Activated T-helper 9 cell treated with anti-CD3 and anti-CD28 coated beads, Interleukin-2, amount 50 U/mL, for 16 hours (primary cell): ENCODE measurements at places on chromosomes 13 and 19.

DNA sequence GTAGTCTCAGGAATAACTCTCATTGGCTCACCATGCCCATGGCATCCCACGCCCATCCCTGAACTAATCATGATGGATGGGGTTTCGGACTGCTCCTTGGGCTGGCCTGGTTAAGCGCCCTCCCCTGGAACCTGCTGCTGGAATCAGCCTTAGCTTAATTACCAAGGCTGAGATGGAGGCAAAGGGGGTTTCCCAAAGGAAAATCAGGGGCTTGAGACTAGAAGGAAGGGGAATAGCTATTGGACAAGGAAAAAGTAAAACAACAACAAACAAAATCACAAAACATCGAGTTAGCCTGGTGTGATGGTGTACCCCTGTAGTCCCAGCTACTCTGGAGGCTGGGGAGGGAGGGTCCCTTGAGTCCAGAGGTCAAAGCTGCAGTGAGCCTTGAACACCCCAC, 25.7 kb upstream of the SHKBP1 start:
- DNase-seq: no peak

- DNase-seq: no peak
Measured at GRCh38 chr13:40813667-40814454, 24.4 kb downstream of the SLC25A15 start.

DNA sequence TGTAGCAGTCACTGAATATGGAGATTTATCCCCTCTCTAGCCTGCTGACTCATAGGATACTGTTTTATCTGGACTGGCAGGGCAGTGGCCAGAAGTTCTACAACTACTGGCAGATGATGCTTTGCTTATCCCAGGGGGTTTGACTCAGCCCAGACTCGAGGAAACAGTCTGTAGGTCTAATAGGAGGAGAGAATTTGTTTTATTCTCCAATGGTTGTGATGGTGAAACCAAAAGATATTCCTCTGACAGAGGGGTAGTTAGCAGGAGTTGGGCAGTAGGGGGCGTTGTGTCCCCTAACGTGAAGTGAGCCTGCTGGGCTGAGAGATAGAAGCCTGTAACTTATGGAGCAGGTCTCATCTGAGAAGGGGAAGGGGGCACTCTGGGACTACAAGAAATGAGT, 74.9 kb downstream of the WTIP start:
- DNase-seq: no peak

DNA sequence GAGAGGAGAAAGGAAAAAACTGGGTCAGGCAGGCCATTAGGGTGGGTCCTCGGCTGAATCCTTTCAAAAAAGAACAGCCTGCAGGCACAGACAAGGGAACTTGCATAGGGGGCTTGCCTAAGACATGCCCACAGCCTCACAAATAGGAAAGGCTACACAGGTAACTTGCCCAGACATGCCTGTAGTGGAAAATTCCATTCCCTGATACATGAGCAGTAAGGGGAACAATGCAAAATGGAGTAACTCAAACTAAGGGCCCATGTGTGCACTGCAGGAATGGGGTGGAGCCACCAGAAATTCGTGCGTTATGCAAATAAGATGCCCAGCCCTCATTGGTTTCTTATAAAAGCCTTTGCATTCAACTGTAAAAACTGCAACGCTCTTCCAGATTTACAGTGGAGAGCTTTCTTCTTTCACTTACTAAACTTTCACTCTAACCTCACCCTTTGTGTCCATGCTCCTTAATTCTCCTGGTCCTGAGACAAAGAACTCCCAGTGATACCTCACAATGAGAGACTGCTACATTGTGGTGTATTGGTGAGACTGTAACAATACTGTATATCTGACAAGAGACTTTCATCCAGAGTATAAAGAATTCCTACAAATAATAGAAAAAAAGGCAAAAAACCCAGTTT, 59.5 kb upstream of the SLITRK1 start:
- no peak for DNase-seq

DNA sequence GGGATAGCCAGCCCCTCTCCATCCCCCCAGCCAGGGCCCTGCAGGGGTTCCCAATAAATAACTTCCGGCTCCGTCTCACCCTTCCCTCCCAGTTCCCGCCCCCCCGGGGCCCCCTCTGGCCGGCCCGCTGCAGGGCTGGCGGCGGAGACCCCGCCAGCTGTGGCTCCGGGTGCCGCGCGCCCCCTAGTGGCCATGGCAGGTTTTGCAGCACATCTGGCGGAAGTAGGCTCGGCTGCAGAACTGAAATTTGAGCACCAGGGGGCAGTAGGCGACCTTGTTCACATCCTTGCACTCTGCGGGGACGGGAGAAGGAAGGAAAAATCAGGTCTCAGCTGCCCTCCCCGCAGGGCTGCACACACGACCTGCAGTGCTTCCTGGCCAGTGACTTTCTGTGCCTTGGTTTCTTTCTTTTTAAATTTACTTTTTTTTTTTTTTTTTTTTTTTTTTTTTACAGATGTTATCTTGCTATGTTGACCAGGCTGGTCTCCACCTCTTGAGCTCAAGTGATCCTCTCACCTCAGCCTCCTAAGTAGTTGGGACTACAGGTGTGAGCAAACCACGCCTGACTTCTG, 3.6 kb upstream of the MYO1F start:
- DNase-seq: peak; percentile 77

DNA sequence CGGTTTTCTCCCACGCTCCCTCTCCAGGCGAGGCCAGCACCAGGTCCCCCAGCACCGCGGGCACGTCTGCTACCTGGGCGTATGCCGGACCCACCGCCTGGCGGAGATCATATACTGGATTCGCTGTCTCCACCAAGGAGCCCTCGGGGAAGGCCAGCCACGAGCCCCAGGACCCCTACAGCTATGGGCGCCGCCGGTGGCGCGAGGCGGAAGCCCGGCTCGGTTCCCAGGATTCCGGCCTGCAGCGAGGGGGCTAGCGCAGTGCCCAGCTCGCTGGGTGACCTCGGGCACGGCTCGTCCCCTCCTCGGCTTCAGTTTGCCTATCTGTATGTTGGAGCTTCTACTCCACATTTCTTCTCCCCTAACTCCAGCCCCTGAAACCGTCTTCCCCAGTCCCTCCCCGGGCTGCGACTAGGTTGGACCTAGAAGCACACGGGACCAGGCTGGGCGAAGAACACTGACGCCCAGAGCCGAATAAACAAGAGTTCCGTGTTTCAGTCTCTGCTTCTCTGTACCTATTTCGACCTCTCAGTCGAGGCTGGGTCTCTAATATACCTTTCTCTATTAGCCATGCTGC, 749 bp upstream of the CPT1C start:
- no peak for DNase-seq

DNA sequence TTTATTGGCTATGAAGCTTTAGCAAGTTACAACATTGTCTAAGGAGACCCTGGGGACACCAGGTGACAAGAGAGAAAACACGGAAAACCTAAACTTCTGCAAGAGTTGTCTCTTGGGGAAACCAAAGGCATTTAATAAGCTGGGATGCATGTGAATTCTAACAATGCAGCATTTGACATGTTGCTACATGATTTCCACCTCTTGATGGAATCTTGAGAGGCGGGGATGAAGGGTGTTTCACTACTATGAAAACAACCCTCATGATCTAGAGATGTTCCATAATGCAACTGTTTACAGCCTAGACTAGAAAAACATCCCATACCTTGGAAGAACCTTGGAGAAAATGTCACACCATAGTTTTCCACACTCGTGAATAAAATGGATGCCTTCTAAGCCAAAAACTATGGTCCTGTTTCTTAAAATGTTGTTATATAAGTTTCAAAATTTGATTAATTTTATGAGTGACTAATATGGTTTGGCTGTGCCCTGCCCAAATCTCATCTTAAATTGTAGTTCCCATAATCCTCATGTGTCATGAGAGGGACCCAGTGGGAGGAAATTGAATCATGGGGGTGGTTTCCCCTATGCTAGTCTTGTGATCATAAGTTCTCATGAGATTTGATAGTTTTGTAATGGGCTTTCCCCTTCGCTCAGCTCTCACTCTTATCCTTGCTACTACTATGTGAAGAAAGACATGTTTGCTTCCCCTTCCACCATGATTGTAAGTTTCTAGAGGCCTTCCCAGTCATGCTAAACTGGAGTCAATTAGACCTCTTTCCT, 164.6 kb downstream of the TNFSF13B start:
- DNase-seq: no peak

- no peak for DNase-seq
Measured at GRCh38 chr13:46668302-46668720, 115.3 kb downstream of the LRCH1 start.
